Naive thymus-derived CD8-positive, alpha-beta T cell (primary cell): ENCODE measurements at places on chromosomes 11 and 22. TPM values are rescaled to one million over a fixed set of nuclear protein-coding genes. Genes with fewer than 3 reads are reported as not detected.

GRCh38 chr11:9605742-9606141, 32.3 kb downstream of the WEE1 start:
- DNase-seq: no peak

- DNase-seq: no peak
These were observed 138.4 kb downstream of the BRD1 start for GRCh38 chr22:49689255-49689770.

GRCh38 chr11:71330996-71331395, 78.6 kb upstream of the SHANK2 start:
- DNase-seq: no peak

GRCh38 chr11:65918211-65919140, at the start of gene C11orf68:
Gene C11orf68 (minus strand): TSS chr11:65919062. CDS start chr11:65919031, 31 bp downstream.
- DNase-seq: no peak

- DNase-seq: no peak
These were observed 1.3 kb downstream of the TCN1 start for GRCh38 chr11:59865031-59865430.

- DNase-seq: peak; percentile 75
These were observed 724 bp upstream of the RASGRP2 start for GRCh38 chr11:64744544-64745188.

DNA sequence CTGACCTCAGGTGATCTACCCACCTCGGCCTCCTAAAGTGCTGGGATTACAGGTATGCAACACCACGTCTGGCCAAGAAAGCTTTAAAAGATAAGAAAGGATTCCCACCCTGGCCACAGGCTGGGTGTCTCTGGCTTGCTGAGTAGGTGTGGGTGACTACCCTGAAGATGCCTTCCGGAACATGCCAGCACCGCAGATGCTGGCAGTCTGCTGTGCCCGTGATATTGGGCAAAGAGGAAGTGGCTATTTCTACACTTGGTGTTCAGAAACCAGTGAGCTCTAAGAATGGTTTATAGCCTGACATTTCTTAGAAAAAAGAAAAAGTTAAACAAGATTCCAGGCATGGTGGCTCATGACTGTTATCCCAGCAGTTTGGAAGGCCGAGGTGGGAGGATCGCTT, 6.1 kb downstream of the MRPL11 start:
- no peak for DNase-seq

Gene DERL3
- polyA plus RNA-seq: not detected
